Stimulated activated CD8-positive, alpha-beta memory T cell treated with anti-CD3 and anti-CD28 coated beads, Interleukin-12 subunit alpha, Interleukin-12 subunit beta, amount 100 ng/mL, for 4 hours (primary cell): ENCODE measurements at places on chromosomes 12 and 14.

DNA sequence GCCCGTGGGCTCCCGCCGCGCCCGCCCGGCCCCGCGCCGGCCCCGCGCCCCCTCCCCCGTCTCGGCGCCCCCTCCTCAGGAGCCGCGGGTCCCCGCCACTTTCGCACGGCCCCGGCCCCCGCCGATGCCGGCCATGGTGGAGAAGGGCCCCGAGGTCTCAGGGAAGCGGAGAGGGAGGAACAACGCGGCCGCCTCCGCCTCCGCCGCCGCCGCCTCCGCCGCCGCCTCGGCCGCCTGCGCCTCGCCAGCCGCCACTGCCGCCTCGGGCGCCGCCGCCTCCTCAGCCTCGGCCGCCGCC lies 263 bp downstream of the RCOR1 start:
- DNase-seq, result no peak

DNA sequence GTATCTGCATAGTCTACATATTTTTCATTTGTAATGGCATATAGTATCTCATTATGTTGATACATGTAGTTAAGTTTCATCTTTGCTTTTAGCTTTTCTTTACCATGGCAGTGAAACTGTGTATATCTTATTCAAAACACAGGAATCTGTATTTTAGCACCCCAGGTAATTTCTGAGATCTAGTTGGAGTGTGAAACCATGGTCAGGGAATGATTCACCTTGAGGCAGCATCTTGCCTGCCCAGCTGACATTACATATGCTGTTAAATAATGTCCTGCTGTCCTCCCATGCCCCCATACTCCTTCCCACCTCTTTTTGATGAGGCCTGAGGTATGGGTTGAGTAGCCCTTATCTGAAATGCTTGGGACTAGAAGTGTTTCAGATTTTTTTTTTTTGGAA lies 125.4 kb upstream of the ATF1 start:
- DNase-seq, result no peak

DNA sequence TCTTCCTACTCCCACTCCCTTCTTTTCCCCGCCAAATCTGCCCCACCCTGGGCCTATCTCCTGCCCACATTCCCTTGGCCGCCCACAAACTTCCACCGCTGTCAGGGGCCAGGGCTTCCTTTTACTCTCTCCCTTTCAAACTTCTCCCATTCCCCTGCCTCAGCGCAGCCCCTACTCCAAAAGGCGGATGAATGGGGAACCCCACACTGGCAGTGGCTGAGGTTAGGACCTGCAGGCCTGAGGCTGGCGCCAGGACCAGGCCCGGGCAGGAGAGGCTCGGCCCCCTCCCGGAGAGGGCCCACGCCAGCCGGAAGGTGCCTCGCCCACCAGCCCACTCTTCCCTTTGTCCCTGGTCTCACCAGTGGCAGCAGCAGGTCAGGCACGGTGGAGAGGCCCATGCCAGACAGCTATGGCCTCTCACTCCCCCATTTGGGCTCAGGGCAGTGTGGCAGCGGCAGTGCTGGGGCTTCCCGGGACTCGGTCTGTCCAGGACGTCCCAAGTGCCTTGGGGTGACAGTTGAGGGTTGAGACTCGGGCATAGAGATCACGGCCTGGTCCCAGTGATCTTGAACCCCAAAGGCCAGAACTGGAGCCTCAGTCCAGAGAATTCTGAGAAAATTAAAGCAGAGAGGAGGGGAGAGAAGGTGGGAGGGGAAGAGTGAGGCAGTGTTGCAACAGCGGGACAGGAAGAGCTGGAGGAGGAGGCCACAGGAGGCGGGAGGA lies at the start of gene TNFRSF1A:
TSS of gene TNFRSF1A (minus strand) at position 660 of the 723 bp plus-strand sequence. CDS start at position 398, 262 bp downstream.
- DNase-seq, result no peak

DNA sequence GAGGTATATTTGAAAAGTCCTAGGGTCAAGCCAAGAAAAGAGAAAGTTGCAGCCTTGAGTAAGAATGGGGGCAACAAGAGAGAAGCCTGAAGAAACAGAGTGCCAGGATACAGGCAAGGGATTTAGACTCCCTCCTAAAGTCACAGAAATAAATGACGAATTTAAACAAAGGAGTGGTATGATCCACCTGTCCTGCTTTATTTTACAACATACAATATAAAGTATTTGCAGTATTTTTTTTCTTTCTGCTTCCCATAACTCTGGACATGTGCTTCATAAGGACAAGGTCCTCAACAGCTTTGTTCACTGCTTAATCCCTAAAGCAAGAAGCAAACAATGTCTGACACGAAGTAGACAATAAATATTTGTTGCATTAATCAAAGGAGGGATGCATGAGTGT lies 57.4 kb downstream of the IFNG start:
- no peak for DNase-seq
